AG20443 (cell line): ENCODE measurements at places on chromosomes 13 and 19.

GRCh38 chr13:111183959-111184358, 68.8 kb downstream of the ARHGEF7 start:
- no peak for DNase-seq

DNA sequence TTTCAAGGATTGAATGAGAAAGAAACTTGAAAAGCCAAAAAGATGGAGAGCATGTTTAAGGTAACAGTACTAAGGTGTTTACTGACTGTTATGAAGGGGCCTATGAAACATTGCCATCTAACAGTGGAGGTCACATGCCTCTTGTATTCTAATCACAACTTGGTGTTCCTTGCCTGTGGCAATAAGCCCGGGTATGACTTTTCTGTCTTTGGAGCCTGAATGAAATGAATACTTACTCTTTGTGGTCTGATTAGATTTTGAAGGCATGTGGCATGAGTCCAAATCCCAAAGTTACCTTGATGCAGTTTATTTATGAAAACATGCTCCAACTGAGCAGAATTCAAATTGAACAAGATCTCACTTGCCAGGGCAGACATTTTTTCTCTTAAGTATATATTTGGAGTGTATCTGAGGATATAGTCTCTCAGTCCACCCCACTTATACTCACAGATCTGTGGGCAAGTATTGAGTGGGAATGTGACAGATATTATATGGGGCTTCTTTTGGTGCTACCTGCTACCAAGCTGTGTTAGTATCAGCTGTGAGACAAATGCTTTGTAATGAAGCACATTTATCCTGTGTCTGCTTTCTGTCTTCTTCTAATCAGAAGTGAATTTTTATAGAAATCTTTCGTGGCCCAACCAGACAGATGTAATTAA, 67.5 kb downstream of the B3GLCT start:
- DNase-seq: no peak

GRCh38 chr19:5067678-5068077, 98.8 kb downstream of the KDM4B start:
- DNase-seq: no peak

GRCh38 chr19:16608290-16608739, 19.7 kb downstream of the MED26 start:
- peak; percentile 86 for DNase-seq

- DNase-seq: peak; percentile 97
Measured at GRCh38 chr19:29098863-29099481, 114.0 kb downstream of the UQCRFS1 start.

GRCh38 chr13:73433458-73433857, 374.7 kb downstream of the KLF5 start:
- no peak for DNase-seq

DNA sequence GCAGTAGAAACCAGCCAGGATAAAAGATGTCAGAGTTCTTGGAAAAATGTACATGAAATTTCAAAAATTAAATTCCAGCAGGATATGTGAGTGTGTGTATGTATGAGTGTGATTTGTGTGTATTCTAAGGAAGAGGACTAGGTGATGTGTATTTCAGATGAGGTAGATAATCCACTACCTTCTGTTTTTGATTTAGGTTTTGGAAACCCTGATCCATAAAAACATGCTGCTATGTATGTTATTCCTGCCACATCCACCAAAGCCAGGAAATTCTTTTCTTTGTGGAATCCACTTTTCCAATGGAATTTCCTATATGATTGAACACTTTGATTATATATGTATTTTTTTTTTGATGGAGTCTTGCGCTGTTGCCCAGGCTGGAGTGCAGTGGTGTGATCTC, 276.9 kb downstream of the UQCRFS1 start:
- no peak for DNase-seq

- DNase-seq: no peak
Measured at GRCh38 chr19:48719263-48720171, at the start of gene MAMSTR. MAMSTR (minus strand) TSS chr19:48719725; CDS start chr19:48719031, 694 bp downstream.

DNA sequence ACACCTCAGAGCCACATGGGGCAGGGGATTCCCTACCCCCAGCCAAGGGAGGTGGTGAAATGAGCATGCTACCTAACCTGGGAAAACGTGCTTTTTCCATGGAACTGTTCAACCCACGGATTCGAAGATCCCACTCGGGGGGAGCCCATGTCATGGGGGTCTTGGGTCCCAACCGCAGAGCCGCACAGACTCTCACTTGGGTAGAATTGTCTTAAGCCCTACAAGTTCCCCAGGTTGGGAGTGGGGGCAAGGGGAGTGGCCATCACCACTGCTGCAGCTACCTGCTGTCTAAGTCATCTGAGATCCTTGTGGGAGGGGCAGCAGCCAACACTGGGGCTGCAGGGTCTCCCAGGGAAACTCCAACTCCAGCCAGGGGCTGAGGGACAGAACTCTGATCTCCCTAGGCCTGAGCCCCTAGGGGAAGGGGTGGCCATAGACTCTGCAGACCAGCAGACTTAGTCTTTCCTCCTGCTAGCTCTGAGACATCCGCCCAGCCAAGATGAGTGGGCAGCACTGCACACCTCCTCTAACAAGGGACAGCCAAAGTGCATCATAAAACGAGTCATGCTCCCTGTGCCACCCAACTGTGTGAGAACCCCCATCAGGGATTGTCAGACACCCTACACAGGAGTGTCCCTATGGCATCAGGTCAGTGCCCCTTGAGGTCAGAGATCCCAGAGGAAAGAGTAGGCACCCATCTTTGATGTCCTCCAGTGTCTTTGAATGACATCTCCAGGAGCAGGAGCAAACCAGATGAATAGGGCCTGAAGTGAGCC, 610.4 kb upstream of the SLITRK6 start:
- peak; percentile 4 for DNase-seq

DNA sequence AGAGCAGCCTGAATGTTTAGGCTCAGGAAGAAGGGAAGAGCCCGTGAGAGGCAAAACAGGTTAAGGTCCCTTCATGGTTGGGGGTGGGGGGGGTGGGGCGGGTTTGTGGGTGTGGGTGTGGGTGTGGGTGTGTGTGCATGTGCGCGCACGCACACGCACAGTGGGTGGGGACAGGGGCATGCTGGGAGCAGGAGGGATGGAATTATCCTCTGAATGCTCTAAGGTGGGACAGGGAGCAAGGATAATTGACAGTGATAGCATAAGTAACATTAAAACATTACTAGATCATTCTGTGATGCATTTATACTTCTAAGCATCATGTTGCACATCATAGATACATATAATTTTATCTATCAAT, 64.7 kb downstream of the CCDC70 start:
- DNase-seq: no peak

GRCh38 chr13:107450931-107451330, 764.4 kb downstream of the LIG4 start:
- peak; percentile 31 for DNase-seq
